Fibroblast of lung (primary cell): ENCODE measurements at places on chromosomes 1 and 21. TPM values are rescaled to one million over a fixed set of nuclear protein-coding genes. Genes with fewer than 3 reads are reported as not detected.

GRCh38 chr1:154352581-154353459 lies 27.5 kb downstream of the ATP8B2 start:
- H3K36me3 ChIP-seq, result peaks cover 12% of the 10 kb centered on the region
- peaks cover 11% of the 10 kb centered on the region for H3K4me1 ChIP-seq
- H3K27ac ChIP-seq, result peak overlapping the region; percentile 44
- H3K4me3 ChIP-seq, result peak overlapping the region; percentile 6
- DNase-seq, result peak; percentile 59

GRCh38 chr1:156502894-156503697 lies 2.5 kb upstream of the MEF2D start:
- no peaks in the 10 kb centered on the region for H3K27me3 ChIP-seq
- no peaks in the 10 kb centered on the region for H3K36me3 ChIP-seq
- peak overlapping the region; percentile 27 for H3K4me3 ChIP-seq
- H3K4me1 ChIP-seq, result peaks cover 41% of the 10 kb centered on the region
- H3K27ac ChIP-seq, result peak overlapping the region; percentile 100

DNA sequence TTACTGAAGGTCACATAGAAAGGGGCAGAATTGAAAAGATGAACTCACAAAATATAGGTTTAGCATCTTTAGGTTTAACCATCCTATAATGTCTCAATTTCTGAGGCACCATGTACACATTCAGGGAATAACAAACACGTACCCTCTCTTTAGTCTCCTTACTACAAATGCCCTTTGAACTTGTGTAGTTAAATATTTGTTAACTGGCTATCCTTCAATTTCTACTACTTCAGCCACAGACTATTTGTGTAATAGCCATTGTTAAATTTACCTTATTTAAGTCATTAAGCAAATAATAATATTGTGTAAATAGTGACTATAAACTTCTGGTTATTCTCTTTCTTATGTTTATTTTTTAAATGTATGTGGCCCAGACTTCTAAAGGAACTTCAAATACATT lies 600.5 kb downstream of the KCNT2 start:
- no peak for DNase-seq
- H3K36me3 ChIP-seq, result no peaks in the 10 kb centered on the region
- no peak overlapping the region for H3K27ac ChIP-seq
- no peaks in the 10 kb centered on the region for H3K27me3 ChIP-seq
- no peaks in the 10 kb centered on the region for H3K4me1 ChIP-seq
- H3K4me3 ChIP-seq, result no peak overlapping the region

GRCh38 chr1:84339503-84339902 lies 38.0 kb downstream of the SAMD13 start:
- H3K27me3 ChIP-seq, result no peaks in the 10 kb centered on the region
- DNase-seq, result peak; percentile 69
- no peaks in the 10 kb centered on the region for H3K4me1 ChIP-seq

DNA sequence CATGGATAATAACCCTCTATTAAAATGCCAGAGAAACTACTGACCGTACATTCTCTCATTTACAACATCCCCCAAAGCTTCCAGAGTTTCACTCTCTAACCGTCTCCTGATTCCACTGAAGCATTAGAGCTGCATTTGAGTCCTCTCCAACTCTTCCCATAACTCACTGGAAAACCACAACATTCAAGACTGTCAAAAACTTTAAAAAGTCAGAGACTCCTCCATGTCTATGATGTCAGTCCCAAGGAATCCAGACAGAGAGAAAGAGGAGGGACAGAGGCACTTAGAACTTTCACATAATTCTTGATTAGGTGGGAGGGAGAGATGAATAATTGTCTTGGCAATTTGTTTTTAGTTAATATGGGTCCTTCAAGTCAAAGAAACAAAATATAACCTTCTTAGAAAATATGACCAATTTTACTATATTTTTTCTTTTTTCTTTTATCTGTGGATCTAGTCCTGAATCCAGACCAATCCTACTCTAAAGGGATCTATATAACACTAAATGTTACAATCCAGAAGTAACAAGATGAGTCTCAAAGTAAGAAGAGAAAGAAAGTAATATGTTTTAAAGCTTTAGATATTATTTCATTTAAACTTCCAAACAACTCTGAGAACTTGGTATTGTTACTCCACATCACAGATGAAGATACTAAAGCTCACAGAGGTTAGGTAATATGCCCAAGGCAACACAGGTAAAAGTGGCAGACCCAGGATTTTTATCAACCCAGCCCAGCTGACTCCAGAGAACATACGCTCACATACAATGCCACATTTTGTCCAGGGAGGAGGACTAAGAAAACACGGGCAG lies 23.8 kb downstream of the OTUD7B start:
- DNase-seq, result peak; percentile 87
- no peaks in the 10 kb centered on the region for H3K36me3 ChIP-seq
- peak overlapping the region; percentile 11 for H3K27ac ChIP-seq
- H3K4me3 ChIP-seq, result no peak overlapping the region
- no peaks in the 10 kb centered on the region for H3K27me3 ChIP-seq

- H3K4me1 ChIP-seq, result peaks cover 22% of the 10 kb centered on the region
- H3K27me3 ChIP-seq, result no peaks in the 10 kb centered on the region
- no peaks in the 10 kb centered on the region for H3K36me3 ChIP-seq
- no peak overlapping the region for H3K4me3 ChIP-seq
- DNase-seq, result no peak
These were observed 29.8 kb downstream of the UCK2 start for GRCh38 chr1:165857046-165857801.

DNA sequence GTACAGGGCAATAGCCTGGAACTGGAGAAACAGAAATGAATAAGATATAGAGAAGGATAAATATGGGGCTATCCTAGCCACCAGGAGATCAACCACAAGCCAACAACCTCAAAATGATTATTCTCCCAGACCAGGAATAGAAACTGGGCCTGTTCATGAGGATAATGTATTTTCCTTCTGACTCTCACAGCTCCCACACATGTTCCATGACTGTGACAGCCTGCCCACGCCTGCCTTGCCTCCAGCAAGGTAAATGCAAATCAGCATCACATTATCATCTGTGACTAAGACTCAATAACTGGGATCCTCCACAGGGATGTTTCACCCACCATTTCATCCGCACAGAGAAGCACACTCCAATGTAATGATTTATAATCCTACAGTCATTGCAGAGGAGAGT lies 3.3 kb downstream of the ENSA start:
- peaks cover 8% of the 10 kb centered on the region for H3K4me1 ChIP-seq
- H3K27me3 ChIP-seq, result no peaks in the 10 kb centered on the region
- no peak for DNase-seq

DNA sequence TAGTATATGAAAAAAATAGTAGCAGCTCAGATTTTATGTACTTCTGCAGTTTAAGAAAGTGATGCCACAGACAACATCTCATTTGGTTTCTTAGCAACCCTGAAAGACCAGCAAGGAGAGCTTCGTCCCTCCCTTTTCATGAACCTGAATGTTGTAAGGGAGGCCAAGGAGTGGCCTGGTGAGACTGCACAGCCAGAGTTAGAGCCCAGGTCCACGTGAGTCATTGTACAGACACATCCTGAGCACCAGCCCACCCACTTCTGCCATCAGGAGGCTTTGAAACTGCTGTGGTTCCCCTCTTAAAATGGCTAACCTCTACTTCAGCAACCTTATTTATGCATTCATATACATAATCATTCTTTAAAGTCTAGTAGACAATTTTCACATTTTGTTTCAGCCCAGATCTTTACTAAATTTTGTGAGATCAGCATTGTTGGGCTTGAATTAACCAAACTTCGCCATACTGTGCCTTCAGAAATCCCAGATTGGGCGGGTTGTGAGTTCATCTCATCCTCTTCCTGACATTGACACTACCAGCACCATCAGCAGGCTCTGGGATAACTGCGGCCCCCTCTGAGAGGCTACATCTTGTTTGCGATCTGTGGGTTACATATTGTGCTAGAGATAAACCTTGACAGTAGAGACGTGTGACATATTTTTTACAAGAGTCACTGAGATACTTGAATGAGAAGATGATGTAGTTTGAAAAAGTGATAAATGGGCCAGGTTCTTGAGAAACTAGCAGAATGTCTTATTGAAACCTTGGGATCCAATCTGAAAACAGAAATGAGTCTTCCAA lies 106.7 kb downstream of the CAMTA1 start:
- H3K36me3 ChIP-seq, result no peaks in the 10 kb centered on the region
- H3K4me1 ChIP-seq, result no peaks in the 10 kb centered on the region
- no peaks in the 10 kb centered on the region for H3K27me3 ChIP-seq
- no peak overlapping the region for H3K27ac ChIP-seq

DNA sequence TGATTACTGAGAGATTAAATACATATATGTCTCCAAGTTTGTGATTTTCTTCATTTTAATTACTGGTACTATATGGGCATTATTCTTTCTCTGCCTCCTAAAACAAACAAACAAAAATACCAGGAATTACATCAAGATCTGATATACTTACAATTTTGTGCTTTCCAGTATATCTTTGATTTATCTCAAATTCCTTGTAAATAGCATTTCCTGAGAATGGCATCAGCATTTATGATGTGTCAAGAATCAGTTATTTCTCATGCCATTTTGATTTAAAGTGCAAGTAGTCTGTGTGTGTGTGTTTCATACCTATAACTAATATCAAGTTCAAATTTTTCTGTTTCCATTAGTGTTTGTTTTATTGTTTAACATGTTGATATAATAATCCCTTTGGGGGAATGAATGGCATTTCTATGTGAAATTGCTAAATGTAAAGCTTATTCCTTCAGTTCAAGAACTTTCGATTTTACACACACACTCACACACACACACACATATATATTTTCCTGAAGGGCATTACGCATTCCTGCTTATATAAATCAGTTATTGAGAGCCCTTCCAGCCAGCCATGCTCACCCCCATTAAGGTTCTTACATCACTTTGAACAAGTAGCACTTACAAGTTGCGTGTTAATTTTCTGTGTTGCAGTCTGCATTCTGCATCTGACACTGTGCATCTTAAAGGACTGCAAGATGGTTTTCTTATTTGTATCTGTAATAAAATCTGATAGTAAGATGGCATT lies 102.7 kb downstream of the NEK7 start:
- H3K4me1 ChIP-seq, result peaks cover 6% of the 10 kb centered on the region
- peak overlapping the region; percentile 2 for H3K4me3 ChIP-seq
- peak overlapping the region; percentile 3 for H3K27ac ChIP-seq
- H3K27me3 ChIP-seq, result no peaks in the 10 kb centered on the region

GRCh38 chr1:176789571-176790090 lies 326.7 kb downstream of the PAPPA2 start:
- no peaks in the 10 kb centered on the region for H3K4me1 ChIP-seq
- DNase-seq, result no peak
- H3K27ac ChIP-seq, result no peak overlapping the region
- H3K27me3 ChIP-seq, result no peaks in the 10 kb centered on the region

DNA sequence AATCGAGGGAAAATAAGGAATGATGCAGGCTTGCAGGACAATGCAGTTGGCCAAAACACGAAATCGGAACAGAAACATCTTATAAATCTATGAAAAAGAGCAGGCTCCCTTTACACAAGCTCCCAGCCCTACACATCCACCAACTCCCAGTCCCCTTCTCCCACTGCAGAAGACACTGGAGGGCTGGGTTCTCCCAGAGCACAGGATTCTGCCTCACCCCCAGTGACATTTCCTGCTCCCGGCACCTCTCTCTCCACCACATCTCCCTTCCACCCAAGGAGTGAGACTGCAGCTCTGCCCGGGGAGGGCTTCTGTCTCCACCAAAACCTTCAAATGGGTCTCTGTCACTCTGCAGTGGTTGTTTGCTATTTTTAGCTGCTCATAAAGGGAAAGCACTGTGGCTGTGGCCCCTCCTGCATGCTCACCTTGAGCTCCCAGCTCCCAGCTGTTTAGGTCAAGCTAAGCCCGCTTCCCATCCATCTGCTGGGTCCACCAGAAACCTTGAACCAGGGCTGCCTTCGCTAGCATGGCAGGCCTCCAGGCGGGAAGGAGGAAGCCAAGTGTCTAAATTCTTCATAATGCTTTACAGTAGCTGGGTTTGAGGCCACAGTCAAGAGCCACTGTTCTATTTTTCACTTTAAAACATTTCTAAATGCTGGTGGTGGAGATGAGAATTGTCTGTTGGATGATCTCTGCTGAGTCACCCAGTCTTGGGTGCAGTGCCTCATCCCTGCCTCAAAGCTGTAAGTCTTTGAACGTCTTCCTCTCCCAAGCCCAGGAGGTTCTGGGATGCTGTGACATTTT lies 3.3 kb upstream of the C2CD2 start:
- no peaks in the 10 kb centered on the region for H3K36me3 ChIP-seq
- no peaks in the 10 kb centered on the region for H3K27me3 ChIP-seq
- H3K4me1 ChIP-seq, result peaks cover 19% of the 10 kb centered on the region
- DNase-seq, result peak; percentile 83

DNA sequence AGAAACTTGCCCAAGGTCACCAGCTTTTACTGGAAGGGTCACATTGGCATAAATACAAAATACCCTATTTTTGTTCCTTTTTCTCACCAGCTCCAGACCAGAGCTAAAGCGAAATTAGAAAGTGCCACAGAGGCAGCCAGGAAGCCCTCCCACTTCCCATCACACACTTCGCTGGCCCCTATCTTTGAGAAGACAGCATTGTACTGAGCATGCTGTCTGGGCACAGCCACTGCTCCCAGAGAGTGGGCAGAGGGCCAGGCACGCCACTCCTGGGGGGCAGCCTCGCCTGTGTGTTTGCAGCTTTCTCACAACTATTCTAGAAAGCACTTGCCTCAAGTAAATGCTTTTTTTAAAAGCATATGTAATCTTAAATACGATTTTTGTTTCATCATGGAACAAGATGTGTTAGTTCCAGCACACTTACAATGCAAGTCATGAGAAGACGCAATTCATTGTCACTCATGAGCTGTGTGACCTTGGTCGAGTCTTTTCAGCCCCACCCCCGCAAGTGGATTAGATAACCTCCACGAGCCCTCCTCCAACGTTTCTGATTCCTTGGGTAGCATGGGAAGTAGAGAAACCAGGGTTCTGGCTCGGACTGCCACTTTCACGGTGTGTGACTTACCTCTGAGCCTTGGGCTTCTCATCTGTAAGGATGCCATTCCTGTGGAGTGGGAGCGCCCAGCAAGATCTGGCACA lies 25.7 kb upstream of the EPHA8 start:
- no peak overlapping the region for H3K27ac ChIP-seq
- H3K27me3 ChIP-seq, result no peaks in the 10 kb centered on the region
- no peaks in the 10 kb centered on the region for H3K4me1 ChIP-seq
- H3K36me3 ChIP-seq, result no peaks in the 10 kb centered on the region

DNA sequence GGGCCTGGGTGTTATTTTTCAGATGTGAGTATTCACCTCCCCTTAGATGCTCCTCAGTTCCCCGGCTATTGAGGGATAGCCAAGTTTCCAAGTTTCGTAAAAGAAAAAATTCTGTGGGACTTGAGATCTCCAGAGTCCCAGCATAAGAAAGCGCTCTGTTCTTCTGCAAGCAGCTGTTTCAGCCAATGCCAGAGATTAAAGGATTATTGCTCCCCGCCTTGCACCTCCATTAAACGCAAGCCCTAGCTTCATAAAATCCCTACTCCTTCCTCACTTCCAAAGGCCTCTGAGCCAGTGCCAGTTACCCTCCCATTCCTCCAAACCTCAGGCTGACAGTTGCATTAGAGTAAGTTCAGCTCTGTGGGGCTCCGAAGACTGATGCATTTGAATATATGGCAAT lies 56.4 kb downstream of the CHIA start:
- DNase-seq, result no peak
- H3K4me1 ChIP-seq, result no peaks in the 10 kb centered on the region
- H3K27ac ChIP-seq, result no peak overlapping the region
- H3K36me3 ChIP-seq, result no peaks in the 10 kb centered on the region
- peak overlapping the region; percentile 82 for H3K4me3 ChIP-seq

GRCh38 chr1:236154671-236155398 lies 12.5 kb downstream of the GPR137B start:
- no peaks in the 10 kb centered on the region for H3K36me3 ChIP-seq
- no peak overlapping the region for H3K27ac ChIP-seq
- no peaks in the 10 kb centered on the region for H3K4me1 ChIP-seq

Gene KCNK2
- 2.8 and 6.4 TPM in 2 replicates for total RNA-seq

Gene OR2T35
- total RNA-seq, result not detected in 2 replicates

Gene FMO2
- total RNA-seq, result 104 and 125 TPM in 2 replicates

Gene LRRC53
- not detected in 2 replicates for total RNA-seq

Gene GNB1
- total RNA-seq, result 52.1 and 91.3 TPM in 2 replicates
